ENCODE measurements at places on chromosomes 3 and 15. TPM values are rescaled to one million over a fixed set of nuclear protein-coding genes. Genes with fewer than 3 reads are reported as not detected.

Gene CLDN1
- 6.2 TPM for total RNA-seq

Gene LRRC31
- not detected for total RNA-seq

Gene OR5H1
- not detected for total RNA-seq

Gene LARP6
- 21.0 TPM for total RNA-seq

Gene PIGBOS1
- 27.6 TPM for total RNA-seq

Gene REC114
- not detected for total RNA-seq

Gene EPHA6
- not detected for total RNA-seq

Gene PAQR5
- total RNA-seq, result 0.11 TPM

Gene GHSR
- total RNA-seq, result not detected

Data from hair follicular keratinocyte (primary cell).